Caco-2 (cell line): ENCODE measurements at places on chromosomes 6 and 20. TPM values are rescaled to one million over a fixed set of nuclear protein-coding genes. Genes with fewer than 3 reads are reported as not detected.

Gene TMEM74B
- 6.9 and 7.8 TPM in 2 replicates for total RNA-seq

GRCh38 chr6:125255201-125255600, 46.6 kb downstream of the HDDC2 start:
- DNase-seq = no peak

Gene ZNFX1
- total RNA-seq = 34.0 and 34.7 TPM in 2 replicates

DNA sequence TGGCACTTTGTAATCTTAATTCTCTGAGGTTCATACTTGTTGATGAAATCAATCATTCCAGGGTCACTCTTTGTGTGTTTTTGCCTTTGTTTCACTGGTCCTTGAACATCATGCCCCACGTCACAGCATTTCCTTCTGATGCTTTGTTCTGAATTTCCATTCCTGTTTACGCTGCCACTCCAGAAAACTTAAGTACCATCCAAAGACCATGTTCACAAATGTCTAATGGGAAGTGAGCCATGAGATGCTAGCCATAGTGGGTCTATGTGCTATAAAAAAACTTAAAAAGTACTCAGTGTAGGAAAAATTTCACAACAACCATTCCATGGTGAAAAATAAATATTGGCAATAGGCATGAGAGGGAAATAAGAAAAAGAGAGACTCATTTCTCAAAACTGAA, 232.0 kb downstream of the IBTK start:
- no peak for DNase-seq

Gene APCDD1L
- not detected in 2 replicates for total RNA-seq

- DNase-seq = no peak
Measured at GRCh38 chr6:160088069-160088783, 33.4 kb upstream of the SLC22A1 start.

DNA sequence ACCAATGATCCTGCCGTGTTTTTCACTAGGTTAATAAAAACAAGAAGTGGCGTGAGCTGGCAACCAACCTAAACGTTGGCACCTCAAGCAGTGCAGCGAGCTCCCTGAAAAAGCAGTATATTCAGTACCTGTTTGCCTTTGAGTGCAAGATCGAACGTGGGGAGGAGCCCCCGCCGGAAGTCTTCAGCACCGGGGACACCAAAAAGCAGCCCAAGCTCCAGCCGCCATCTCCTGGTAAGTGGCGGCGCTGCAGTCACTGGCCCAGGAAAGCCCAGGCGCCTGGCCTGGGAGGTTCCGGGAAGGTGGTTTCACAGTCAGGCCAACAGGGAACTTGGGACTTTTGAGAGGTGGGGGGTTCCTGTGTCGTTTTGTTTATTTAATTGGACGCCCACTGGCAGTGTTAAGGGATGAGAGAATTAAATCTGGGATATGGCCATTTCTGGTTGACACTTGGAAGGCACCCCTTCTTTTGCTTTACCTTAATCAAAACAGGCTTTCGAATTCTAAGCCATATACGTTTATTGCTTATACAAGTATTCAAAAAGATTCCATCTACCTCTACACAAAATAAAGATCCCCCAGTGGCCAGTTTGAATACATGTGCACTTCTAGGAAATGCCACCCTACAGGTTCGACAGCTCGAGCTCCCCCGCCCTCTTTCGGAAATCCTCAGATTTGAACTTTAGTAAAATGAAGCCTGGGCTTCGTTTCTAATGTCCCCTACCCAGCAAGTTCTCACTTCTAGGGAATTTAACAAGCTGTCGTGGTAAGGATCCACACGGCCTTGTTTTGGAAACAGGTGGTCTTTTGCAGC, 138.9 kb downstream of the TMEM242 start:
- peak; percentile 78 for DNase-seq

GRCh38 chr6:138480279-138480949, 18.9 kb downstream of the NHSL1 start:
- DNase-seq = no peak

GRCh38 chr6:135438907-135439535, 58.5 kb downstream of the AHI1 start:
- DNase-seq = peak; percentile 22

Gene PHF10
- 66.2 and 75.7 TPM in 2 replicates for total RNA-seq

Gene NPEPL1
- 32.9 and 41.9 TPM in 2 replicates for total RNA-seq

DNA sequence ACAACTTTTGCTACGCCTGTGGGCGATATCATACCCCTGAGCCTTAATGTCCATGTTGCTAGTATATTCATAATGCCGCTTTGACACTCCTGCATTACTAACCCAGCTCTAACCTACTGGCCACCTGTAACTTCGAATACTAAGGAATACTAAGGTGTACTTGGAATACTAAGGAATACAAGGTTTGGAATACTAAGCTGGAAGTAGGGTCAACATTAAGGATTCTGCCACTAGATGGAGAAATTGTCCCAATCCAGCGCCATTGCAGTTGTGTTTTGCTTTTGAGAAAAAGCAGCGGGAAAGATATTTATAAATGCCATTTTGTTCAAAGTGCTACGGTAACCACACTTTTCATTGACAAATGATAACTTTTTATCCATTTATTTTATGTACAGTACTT, 10.7 kb downstream of the TBXT start:
- DNase-seq = no peak

Gene TUBB2B
- total RNA-seq = 143 and 150 TPM in 2 replicates

DNA sequence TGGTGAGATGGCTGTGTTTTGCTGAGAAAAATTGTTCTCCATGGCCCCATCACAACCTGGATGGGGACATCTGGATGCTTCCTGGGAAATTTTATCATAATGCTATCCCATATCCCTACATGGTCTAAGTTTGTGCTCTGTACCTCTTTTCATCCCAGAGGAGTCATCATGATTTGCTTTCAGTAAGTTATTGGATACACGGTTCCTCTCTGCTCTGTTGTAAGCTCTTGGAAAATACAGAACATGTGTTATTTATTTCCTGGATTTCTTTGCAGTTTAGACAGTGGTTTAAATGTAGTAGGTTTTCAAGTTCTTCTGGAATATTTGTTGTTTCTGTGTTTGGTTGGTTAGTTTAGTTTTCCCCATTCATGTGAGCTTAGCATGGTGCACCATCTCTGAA, 129.2 kb upstream of the ECI2 start:
- DNase-seq = no peak

GRCh38 chr6:112037783-112038216, 16.1 kb upstream of the CCN6 start:
- DNase-seq = no peak

DNA sequence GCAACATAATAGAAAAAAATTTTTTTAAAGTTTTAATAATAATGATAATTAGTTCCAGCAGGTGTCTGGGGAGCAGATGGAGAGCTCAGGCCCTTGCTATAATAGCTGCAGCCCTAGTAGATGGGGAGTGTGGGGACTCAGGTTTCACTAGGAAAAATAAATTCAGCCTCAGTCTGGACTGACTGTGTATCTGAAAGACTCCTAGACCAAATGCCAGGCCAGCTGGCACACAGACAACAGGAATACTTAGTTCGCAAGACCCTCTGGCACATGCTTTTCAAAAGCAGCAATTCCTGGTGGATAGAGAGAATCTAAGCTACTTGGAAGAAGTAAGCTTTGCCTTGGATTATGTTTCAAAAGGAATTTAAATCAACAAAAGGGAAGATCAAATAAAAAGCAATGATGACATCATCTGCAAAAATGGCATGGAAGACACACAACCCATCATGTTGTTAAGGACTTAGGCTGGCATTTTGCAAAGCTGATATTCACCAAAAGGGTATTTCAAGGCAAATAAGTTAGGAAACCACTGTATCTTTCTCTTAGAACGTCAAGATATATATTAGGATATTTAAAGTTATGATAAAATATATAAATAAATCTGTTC, 107.8 kb downstream of the RNGTT start:
- DNase-seq = no peak

DNA sequence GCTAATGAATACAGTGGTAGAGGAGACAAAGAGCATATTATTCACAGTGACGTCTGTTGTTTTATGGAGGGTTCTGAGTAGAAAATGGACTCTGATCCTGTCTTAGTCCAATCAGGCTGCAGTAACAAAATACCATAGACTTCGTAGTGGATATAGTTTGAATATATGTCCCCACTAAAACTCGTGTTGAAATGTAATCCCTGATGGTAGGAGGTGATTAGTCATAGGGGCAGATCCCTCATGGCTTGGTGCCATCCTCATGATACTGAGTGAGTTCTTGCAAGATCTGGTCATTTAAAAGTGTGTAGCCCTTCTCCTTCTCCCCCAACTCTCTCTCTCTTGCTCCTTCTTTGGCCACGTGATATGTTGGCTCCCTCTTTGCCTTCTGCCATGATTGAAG, 82.5 kb downstream of the CD83 start:
- DNase-seq = no peak

DNA sequence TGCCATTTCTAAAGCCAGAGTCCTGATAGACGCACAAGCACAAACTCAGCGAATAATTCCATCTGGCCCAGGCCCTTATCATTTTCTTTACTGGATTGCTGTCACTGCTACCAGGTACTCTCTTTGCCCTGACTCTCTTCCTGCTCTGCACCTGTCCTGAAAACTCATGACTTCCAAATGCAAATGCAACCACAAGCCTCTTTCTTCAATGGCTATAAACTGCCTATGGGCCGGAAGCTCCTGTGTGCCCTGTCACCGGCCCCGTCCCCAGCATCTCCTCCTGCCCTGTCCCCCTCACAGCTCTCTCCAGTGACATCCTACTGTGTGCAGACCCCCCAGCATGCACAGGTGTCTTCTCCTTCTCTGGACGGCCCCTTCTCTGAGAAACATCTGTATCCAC, 302.6 kb downstream of the GMDS start:
- no peak for DNase-seq

Gene CRISP3
- not detected in 2 replicates for total RNA-seq

Gene COL21A1
- total RNA-seq = 1.2 and 1.3 TPM in 2 replicates

- DNase-seq = no peak
Measured at GRCh38 chr6:148138573-148138972, 204.1 kb upstream of the SASH1 start.

- no peak for DNase-seq
Measured at GRCh38 chr6:134721060-134721405, 228.9 kb downstream of the ALDH8A1 start.

DNA sequence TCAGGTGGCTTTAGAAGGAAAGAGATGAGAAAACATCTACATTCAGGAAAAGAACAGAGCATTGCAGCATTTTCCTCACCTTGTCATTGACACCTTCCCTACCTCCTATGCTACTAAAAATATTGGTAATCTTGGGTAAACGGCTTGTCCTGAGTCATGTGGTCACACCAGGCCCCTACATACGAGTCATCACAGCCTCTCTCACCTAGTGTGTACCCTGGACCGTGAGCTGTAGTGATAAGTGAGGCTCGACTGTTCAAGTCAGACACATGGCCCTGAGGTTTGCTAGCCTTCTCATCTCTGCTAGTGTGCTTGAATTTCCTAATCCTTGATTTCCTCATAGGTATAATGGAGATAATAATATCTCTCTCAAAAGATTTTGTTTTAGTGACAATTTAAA, 29.6 kb upstream of the TMEM244 start:
- peak; percentile 34 for DNase-seq

DNA sequence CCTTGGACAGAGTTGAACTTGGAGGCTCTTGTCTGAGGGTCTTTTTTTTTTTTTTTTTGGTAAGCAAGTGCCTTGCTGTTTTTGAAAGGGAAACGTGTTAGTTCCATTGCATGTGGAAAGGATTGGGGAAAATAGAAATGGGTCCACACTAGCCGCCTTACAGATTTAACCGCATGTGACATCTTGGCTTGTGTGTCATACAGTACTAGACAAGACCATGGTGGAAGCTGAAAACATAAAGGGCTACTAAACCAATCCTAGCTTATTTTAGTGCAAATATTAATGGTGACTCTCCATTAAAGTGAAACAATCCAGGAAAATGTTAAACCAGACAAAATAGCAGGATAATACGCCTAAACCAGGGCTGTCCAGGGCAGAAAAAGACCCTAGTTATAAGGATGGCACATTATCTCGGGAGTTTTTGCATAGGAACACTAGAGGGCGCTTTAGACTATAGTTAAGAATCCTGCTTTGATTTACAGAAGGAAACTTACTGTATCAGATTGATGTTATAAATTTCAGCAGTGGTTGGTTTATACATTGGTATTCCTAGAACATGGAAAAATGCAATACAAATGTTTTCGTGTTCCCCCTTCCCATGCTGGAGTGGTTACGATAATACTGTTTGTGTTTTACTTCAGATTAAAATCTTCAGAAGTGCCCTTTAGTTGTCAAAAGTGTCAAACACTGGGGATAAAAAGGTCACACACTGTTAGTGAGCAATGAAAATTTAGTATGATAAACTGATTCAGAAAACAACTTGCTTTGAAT, 59.8 kb upstream of the DEK start:
- peak; percentile 33 for DNase-seq

Gene CASS4
- total RNA-seq = 0.64 and 0.67 TPM in 2 replicates

DNA sequence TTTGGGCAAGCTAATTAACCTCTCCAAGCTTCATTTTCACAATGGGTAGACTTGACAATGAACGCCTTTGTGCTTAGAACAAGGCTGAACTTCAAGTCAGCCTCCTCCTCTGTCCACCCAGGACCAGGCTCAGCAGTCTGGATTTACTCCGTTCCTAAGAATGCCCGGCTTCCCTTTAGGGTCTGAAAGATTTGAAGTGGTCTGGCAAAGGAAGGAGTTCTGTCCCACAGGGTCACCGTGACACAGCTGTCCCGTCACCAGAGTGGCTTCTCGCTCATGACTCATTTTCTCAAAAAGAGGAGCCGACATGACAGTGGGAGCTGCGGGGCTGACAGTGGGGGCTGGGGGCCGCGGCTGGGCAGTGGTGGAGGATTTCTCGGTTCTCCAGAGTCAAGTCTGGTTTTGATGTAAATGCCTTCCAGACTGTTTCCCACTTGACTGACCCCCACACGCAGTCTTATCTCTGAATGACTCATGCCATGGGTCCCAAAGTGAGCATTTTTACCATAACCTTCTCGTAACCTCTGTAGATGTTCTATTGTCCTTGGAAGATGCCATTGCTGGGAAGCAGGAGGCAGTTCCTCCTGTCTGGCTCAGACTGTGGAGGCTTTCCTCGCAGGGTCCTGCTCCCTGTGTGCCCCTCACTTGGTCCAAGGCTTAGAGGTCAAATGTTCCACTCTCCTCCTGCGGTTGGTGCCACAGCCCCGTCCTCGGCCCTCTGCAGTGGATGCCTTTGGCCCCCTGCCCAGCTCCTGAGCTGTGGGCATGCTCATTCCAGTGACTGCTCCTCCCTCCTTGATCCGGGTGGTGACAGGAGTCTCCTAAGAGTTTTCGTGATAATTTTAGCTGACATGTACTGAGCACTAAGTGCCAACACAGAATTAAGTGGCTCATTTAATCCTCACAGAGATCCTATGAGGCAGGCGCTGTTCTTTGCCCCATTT, 253.1 kb downstream of the FNDC1 start:
- no peak for DNase-seq

Gene DUSP15
- 8.2 and 9.1 TPM in 2 replicates for total RNA-seq

DNA sequence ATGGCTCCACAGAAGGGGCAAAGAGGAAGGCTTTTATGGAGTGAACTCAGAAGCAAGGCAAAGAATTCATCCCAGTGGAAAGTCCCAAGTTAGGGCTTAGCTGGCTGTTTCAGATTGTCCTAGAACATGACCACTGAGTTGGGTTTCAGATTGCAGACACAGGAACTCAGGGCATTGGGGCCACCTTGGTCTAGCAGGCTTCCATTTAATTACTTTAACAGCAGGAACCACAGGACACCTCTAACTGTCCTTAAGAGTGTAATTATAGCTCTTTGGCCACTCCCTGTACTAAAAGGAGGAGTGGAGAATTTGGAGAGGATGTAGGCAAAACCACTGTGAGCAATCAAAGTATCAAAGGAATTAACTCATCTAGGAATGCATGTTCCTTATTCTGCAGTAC, 150.6 kb upstream of the AGPAT4 start:
- DNase-seq = no peak
